Peyer's patch (tissue), 4 donors: ENCODE measurements at places on chromosomes 5 and 9.

DNA sequence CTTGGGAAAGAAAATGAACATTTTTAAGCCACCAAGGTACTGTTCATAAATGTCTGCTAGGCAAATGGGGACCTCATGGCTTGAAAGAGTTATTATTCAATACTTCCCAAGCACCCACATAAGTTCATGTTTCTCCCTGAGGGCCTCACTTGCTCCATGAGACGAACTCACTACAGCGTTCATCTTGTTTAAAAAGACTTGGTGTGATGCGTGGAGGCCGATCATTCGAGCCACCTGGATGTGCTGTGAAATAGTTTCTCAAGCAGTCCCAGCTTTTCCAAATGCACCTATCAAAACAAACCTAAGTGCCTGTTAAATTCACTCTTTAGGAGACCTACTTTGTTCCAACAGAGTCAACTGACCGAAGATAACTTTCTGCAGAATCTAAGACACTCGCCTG, 103.2 kb downstream of the LHFPL2 start:
- DNase-seq: no peak

DNA sequence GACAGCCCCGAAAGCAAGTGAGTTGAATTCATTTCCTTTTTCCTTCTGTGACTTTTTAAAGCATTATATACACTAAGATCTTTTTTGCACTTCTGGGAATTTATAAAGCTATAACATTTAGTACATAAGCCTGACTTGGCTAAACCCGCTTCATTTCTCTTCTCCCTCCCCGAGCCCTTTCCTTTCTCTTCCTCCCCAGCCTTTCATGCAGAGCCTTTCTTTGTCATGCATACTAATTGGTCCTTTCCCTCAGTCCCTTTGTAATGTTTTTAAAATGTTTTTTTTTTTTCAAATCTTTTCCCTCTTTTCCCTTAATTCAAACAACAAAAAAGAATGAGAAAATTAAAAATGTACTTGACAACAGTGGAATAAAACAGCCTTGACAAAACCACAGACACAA, 246.4 kb downstream of the PSAT1 start:
- DNase-seq: no peak

DNA sequence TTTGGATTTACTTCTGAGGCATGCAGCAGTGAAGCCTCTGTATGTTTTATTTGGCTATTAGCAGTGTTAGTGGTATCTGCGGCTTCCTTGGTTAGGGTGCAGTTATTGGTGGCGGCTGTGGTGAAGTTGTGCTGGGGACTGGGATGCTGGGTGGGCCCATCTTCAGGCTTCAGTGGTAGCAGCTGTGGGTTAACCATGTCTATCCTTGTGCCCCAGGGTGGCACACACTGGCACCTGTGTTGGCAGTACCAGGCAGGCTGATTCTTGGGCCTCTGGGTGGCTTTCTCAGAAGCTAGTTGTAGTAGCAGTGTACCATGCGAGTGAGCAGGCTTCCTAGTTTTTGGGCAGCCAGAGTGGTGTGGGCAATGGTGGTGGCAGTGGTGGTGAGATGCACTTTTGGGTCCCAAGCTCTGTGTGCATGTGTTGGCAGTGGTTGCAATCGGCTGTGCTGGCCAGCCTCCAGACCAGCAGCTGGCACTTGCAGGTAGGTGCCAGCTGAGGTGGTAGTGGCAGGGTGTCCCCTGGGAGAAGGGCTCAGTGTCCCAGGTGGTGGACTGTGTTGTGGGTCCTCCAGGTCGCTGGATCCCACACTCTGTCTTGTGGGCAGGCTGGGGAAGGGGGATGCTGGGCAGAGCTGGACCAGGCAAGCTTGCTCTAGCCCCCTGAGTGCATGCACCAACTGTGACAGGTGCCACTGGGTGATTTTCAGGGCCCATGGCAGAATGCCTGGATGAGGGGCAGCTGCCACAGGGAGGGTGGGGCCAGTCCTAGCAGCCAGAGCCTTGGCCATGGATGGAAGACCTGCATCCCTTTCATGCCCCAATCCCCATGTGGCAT, 13.6 kb downstream of the AHRR start:
- no peak for DNase-seq

DNA sequence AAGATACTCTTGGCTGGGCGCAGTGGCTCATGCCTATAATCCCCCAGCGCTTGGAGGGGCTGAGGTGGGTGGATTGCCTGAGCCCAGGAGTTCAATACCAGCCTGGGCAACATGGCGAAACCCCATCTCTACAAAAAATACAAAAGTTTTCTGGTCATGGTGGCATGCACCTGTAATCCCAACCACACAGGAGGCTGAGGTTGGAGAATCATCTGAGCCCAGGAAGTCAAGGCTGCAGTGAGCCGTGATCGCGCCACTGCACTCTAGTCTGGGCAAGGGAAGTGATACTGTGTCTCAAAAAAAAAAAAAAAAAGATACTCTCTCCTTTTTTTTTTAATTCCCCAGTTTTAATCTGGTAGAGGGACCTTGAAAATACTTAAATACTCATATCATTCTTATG, 15.0 kb downstream of the ANKRD33B start:
- DNase-seq: no peak

DNA sequence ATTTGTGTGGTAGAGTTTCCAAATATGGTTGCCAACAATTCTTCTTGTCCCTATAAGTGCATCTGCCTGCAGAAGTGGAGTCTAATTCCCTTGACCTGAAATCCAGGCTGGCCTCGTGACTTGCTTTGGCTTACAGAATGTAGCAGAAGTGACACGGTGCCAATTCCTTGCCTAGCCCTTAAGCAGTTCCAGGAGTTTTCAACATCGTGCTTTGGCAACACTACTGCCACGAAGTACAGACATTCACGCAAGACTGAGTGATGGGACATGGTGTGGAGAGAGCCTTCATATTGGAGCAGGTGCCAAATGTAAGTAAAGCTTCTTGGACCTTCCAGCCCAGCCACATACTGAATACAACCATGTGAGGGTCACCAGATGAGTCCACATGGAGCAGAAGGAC, 92.9 kb upstream of the NEK6 start:
- DNase-seq: no peak
